Bronchial epithelial cell (primary cell): ENCODE measurements at places on chromosomes 5 and 9.
A peak's percentile ranks its signal among the peaks of the same experiment; 100 is the strongest.

GRCh38 chr5:122434205-122434970, 122.4 kb downstream of the SNCAIP start:
- no peak for DNase-seq

GRCh38 chr9:75894566-75894965, 4.1 kb downstream of the PCSK5 start:
- no peak for DNase-seq

- peak; percentile 98 for DNase-seq
These were observed 4.6 kb upstream of the DUSP1 start for GRCh38 chr5:172775326-172776234.

DNA sequence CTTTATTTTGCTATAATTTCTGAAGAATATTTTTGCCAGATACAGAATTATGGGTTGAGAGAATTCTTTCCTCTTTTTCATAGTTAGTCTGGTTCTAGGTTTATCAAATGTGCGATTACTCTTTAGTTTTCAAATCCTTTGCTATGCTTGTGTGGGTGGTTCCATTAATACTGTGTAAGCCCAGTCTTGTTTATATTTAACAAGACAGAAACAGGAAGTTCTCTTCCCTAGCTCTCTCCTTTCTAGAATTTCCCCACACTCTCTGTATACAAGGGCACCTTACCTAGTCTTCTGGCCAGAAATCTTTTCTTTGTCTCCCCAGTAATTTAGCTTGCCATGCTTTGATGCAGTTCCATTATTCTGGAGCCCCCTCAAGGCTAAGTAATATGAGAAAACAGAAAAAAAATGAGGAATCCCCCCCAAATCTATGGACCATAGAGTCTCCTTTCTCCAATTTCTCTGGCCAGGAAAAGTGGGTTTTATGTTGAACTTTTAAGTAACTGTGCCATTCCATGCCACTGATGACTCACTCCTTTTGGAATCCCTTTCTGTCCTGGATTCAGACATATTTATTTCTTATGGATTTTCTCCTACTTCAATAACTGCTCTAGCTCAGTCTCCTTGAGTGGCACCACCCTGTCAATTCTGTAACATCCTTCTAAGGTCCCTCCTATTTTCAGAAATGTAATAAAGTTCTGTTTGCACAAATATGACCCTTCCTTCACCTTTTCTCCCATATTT, 1714.1 kb downstream of the EFNA5 start:
- DNase-seq, result peak; percentile 5

DNA sequence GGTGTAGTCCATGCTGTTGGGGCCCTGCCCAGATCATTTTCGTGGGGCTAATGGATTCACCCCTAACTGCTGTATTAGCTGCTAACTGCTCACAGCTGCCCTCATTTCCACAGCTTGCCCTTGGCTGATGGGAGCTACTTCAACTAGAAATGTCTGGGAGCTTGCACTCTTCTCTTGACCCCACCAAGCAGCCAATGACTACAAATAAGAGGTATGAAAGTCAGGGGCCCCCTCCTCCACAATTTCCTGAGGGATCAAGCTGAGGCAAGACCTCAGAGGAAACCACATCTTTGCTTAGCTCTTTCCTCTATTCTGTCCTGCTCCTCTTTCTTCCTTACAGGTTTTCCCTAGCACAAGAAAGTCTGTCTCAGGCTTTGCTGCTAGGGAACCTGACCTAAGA, 397.5 kb downstream of the MLLT3 start:
- DNase-seq, result peak; percentile 58

- no peak for DNase-seq
These were observed 6.1 kb downstream of the CCNI2 start for GRCh38 chr5:132753135-132753987.

- no peak for DNase-seq
These were observed 52.0 kb downstream of the C5 start for GRCh38 chr9:120998111-120998510.

GRCh38 chr5:37132646-37133045, 116.5 kb downstream of the CPLANE1 start:
- no peak for DNase-seq

DNA sequence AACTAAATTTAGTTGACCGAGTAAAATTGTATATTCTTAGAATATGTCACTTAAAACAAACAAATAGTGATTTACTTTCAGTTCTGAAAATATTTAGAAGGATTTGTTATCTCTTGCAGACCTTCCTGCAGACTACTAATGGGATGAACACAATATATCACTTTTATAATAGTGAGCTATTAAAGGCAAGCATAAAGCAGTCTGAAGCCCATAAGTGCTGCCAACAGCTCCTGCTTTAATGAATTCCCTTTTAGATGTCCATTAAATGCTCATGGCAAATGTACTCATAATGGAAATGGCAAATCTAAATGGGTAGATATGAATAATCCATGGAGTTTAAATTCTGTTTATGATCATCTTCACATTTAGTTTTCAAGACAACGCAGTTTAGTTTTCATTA, 170.2 kb downstream of the RANBP17 start:
- DNase-seq, result no peak

DNA sequence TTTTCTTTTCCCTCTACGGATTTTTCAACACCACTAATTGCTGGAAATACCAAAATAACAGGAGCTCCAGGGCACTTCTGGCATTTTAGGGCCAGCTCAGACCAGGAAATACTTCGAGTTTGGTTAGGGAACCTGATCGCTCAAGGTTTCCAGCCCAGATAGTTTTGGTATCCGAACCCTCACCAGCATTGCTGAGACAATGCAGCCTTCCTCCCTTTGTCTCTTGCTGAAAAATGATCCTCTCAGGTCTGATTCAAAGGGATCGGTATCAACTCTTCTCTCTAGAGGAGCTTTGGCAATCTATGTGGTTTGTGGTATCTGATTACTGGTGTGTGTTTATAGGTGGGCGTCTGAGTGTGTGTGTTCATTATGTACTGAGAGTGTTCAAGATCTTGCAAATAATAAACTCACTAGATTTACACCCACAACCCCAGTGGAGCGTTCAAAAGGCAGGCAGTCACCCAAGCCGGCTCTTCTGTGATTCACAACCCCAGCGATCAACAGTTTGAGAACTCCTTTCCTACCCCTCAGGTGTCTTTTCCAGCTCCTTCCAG, 122.8 kb upstream of the EGFLAM start:
- no peak for DNase-seq

DNA sequence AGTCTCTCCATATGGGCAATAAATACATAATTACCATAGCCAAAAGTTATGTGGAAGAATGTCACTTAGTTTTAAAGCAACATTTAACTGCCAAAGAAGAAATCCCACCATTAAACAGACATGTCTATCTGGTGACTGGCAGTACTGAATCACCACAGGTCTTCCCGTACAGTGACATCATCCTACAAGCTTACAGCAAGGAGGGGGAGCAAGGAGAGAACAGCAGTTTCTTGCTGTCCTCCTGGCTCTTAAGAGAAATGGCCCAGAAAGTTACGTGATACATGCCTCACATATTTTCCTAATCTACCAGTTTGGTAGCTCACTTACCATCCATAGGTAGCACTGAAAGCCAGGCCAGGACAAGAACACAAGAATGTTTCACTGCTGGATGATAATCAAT, 671.0 kb downstream of the DMRTA1 start:
- peak; percentile 69 for DNase-seq
